RWPE2 (cell line): ENCODE measurements at places on chromosomes 3 and 15.
A peak's percentile ranks its signal among the peaks of the same experiment; 100 is the strongest.

- DNase-seq = no peak
Observed at GRCh38 chr15:71115567-71116351, 488 bp downstream of the THSD4 start.

- DNase-seq = peak; percentile 96
Observed at GRCh38 chr3:170908235-170909116, at the start of gene EIF5A2. TSS of gene EIF5A2 (minus strand) at chr3:170908637. CDS start at chr3:170907806, 831 bp downstream.

DNA sequence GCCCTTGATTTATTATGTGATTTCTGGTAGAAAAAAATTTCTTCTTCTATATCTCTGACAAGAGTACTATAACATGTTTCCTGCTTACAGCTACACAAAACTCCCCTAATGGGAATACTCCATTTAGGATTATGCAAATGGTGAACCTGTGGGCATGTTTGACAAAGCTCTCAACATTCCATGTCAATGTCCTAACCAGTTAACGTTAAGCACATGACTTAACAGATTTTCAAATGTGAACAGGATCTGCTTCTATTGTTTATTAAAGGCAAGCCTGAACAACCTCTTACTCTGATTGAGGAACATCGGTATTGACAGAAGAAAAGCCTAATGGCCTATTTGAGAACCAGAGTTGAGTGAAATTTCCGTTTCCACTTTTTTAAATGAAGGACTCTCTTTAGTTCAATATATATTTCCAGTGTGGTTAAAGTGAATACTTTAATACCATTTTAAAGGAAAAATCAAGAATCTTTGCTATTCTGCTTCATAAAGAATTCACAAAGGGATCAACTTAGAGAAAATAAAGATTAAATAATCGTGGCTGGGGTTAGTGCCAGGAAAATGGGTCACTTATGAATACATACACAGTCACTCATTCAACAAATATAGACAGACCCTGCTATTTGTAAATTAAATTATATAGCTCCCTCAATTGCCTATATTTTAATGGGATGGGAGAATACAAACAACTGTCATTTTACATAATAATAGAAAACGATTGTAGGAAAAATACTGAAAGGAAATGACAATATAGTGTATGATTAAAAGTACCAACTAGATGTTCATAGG lies 300.3 kb upstream of the CBLB start:
- DNase-seq = no peak

GRCh38 chr15:77418391-77418965 lies 1.4 kb downstream of the PEAK1 start:
- DNase-seq = no peak

DNA sequence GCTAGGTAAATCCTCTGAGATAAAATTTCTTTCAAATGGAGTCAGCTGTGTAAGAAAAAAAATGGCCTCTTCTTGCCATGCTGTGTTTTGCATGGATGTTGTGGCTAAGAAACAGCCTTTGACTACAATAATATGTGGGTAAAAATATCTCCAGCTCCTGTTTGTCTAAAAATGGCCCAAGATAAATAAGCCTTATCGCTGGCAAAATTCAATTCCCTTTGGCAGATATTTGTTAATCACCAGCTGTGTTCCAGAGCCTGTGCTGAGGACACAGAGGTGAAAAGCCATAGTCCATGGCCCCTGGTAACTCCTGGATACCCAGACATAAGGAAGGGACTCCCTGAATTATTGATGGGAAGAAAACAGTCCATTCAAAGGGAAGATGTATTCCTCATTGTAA lies 15.3 kb upstream of the RAMAC start:
- DNase-seq = no peak

DNA sequence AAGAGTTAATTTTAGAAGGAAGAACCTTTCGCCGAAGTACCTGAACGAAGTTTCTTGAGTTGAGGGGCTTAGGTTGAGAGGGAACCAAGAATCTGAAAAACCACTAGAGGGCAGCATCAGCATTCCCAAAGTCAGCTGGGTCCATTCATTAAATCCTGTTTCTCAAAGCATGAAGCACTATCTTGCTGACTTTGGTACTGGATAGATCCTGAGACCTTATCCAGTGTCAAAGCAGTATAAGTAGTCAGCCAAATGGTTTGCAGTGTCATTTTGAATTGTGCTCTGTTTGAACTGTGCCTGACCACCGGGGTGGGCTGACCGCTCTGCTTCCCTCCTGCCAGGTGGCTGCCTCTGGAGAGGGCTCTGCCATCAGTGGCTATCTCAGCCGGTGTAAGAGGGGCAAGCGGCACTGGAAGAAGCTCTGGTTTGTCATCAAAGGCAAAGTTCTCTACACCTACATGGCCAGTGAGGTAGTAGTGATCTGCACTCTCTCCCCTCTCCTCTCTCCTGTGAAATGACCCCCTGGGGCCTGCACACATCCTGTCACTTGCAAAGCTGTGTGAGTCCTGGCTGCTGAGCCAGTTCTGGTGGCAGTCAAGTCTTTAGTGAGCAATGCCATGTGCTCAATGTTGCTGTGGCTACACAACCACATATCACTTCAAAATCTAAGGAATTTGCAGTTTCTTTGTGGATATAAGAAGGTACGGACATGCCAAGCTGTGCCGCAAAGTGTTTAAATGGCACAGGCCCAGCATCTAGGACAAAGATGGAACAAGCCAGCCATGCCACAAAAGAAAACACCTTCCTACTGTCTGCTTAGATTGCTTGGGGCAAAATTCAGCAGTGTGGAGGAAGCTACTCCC lies 21.4 kb upstream of the NR2C2 start:
- DNase-seq = no peak

GRCh38 chr15:31383139-31383538 lies 56.5 kb downstream of the KLF13 start:
- no peak for DNase-seq

- DNase-seq = no peak
Observed at GRCh38 chr15:30791239-30792175, 112.2 kb upstream of the FAN1 start.

DNA sequence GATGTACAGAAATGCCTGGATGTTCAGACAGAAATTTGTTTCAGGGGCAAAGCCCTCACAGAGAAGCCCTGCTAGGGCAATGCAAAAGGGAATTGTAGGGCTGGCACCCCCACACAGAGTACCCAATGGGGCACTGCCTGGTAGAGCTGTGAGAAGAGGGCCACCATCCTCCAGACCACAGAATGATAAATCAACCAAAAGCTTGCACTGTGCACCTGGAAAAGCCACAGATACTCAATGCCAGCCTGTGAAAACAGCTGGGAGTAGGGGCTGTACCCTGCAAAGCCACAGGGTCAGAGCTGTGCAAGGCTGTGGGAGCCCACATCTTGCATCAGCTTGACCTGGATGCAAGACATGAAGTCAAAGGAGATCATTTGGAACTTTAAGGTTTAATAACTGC lies 477.9 kb upstream of the NECTIN3 start:
- DNase-seq = no peak

- no peak for DNase-seq
Observed at GRCh38 chr3:177894081-177894728, 642.0 kb upstream of the KCNMB2 start.

DNA sequence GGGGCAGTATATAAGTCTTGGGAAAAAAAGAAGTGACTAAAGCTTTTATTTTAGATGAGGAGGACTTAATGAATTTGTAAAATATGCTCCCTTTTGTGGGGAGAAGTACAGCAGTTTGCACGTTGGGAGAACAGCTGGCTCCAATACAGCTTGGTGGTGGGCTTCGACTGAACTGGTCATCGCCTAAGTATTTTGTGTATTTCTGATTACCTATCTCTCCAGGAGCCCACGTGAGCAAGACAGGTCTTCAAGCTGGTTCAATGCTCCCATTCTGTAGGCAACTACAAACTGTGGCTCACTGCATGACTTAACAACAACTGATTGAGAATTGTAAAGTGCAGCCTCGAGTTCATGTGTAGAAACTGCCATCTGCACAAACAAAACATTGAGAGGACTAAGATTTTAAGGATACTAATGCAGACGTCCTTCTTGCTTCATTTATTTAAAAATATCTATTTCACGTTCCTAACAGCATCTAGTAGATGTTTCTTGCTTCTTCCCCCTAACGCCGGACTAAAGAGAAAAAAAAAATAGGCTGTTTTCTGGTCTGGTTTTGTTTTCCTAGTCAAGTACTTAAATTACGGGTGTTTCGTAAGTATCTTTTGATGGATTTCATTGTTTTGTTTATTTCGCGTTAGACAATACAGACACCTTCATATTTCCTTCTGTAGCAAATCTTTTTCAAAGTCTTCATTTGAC lies 1.4 kb upstream of the GREM1 start:
- no peak for DNase-seq

DNA sequence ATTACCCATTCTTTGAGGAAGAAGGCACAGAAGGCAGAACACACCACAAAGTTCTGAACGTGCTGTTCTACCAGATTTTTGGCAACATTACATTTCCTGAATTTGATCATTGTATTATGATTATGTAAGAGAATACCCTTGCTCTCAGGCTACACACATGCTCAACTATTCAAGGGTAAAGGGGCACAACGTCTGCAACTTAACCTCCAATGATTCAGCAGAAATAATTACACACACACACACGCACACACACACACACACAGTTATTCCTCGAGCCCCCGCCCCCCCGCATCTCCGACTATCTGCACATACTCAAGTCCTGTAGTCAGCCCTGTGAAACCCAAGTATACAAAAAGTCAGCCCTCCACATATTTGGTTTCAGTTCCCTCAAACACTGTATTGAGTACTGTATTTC lies 26.8 kb downstream of the RPN1 start:
- DNase-seq = no peak

GRCh38 chr3:117526470-117527079 lies 817.0 kb downstream of the TUSC7 start:
- DNase-seq = no peak
